ENCODE measurements at places on chromosomes 13 and 19.
A peak's percentile ranks its signal among the peaks of the same experiment; 100 is the strongest.

DNA sequence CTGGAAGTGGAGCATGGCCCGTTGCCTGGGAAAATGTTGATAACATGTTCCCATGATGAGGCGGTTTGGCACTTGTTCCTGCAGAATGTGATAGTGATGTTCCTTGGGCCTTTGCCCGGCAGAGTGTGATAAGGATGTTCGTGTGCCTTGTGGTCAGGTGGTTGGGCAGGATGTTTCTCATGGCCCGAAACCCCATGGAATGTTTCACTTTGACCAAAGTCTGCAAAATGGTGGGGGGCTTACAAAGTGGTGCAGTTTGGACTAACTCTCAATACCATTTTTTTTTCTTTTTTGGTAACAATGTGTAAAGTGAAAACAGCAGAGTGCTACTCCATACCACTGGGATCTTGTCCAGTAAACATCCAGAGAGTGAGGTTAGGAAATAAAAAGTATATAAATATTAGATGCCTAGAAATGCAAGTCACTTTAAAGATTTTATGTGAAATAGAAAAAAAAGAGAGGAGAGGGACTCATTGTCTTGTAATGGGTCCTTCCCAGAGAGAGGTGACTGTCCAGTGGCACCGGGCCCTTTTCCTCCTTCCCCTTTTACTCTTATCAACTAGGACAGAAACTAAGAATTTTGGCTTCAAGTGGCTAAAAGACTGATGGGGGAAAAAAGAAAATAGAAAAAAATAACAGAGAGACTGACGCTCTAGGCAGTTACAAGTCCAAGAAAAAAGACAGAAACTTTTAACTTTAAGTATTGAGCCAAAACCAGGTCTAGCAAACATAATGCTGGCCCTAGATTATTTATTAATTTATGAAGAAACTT, 5.7 kb downstream of the FPR3 start:
- no peak for DNase-seq

GRCh38 chr13:71218960-71219359, 648.0 kb downstream of the DACH1 start:
- no peak for DNase-seq

DNA sequence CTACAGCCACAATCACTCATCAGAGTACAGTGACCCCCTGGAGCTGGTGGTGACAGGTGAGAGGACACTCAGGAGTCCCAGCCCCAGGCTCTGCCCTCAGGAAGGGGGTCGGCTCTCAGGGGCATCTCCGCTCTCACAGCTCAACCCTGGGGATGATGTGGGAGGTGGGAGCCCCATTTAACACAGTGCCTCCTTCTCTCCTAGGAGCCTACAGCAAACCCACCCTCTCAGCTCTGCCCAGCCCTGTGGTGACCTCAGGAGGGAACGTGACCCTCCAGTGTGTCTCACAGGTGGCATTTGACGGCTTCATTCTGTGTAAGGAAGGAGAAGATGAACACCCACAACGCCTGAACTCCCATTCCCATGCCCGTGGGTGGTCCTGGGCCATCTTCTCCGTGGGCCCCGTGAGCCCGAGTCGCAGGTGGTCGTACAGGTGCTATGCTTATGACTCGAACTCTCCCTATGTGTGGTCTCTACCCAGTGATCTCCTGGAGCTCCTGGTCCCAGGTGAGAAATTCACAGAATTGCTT, 1.0 kb downstream of the LILRA2 start:
- no peak for DNase-seq

DNA sequence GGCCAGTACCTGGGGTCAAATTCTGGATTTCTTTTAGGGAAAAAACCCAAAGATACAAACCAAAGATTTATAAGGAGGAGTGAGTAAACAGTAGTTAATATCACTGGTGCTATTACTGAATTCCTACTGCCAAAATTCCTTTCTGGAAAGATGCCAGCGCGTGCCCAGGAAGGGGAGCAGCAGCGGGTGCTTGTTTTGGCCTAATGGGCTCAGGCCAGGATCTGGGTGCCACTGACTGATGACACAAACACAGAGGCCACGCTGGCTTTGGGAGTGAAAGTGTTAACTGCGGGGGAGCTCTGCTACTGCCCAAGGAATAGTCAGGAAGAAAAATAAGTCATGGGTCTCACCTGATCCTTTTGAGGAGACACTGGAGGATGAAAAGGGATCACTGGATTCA, 61.2 kb downstream of the KLF2 start:
- no peak for DNase-seq

GRCh38 chr19:29364224-29364726, 151.3 kb upstream of the UQCRFS1 start:
- no peak for DNase-seq

GRCh38 chr19:6651965-6652804, 17.8 kb downstream of the TNFSF14 start:
- no peak for DNase-seq

GRCh38 chr13:110340812-110341444, 33.8 kb downstream of the COL4A2 start:
- peak; percentile 74 for DNase-seq

GRCh38 chr19:42816894-42817293, 51.4 kb upstream of the PSG8 start:
- DNase-seq = no peak

GRCh38 chr13:71210861-71211260, 656.1 kb downstream of the DACH1 start:
- DNase-seq = no peak

- DNase-seq = no peak
Measured at GRCh38 chr13:79742923-79743322, 262.0 kb downstream of the NDFIP2 start.

GRCh38 chr19:48663667-48664066, 9.2 kb downstream of the NTN5 start:
- DNase-seq = no peak

DNA sequence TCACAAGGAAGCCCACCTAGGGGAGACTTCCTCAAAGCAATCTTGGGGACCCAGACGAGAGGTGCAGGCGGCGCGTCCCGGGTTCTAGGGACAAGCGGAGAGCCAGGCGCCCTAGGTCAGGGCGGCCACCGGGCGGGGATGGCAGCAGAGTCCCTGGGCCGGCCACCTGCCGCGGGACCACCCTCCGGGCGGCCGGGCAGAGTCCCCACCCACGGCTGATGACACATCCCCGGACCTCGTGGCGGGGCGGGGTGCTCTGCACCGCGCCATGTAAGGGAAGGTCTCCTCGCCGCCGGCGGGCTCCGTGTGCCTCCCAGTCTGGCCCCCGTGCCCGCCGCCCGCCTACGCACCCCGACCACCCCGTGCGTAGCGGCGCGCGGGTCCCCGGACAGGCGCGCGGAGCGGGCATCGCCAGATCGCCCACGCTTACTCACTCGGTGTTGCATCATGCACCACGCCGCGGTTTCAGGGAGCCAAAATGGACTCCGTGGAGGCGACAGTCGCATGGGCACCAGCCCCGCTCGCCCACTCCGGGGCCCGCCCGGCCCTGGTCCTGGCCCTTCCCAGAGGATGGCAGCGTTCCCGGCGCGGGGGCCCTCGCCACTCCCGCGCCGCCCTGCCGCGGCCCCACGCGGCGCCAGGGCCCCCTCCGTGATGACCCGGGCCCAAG, 643 bp downstream of the SLC7A1 start:
- DNase-seq = peak; percentile 83

DNA sequence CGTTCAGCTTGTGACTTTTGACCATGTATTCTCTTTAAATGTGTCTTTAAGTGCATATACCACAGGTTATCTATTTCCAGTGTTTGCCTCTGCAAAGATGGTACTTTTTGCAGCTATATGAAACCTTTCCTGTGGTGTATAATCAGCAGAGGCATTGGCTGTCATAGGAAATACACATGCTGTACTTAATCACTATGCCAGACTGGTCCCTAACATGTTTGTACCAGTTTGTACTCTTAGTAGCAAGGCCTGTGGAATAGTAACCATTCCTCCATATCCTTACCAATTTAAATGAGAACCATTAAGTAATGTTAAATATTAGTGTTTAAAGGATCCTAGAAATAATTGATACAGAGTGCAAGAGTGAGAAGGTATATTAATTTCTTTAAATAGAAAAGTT, 69.8 kb downstream of the CDK8 start:
- DNase-seq = no peak

DNA sequence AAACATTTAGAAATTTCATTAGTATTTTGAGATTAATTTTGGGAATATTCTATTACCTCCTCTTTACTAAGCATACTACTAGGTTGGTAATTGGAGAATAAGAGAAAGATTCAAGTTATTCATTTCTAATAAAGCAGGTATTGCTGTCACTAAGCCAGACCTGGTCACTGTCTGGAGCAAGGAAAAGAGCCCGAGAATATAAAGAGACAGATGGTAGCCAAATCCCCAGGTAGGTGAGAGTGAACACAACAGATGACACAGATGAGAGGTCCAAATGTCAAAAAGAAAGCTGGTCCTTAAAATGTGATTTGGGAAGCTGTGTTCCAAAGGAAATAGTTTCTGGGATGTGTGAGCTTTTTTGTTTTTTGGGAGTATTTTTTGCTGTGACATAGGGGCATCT, 128.6 kb downstream of the ZNF100 start:
- no peak for DNase-seq

- peak; percentile 62 for DNase-seq
Measured at GRCh38 chr13:48818495-48819356, 157.0 kb upstream of the FNDC3A start.

DNA sequence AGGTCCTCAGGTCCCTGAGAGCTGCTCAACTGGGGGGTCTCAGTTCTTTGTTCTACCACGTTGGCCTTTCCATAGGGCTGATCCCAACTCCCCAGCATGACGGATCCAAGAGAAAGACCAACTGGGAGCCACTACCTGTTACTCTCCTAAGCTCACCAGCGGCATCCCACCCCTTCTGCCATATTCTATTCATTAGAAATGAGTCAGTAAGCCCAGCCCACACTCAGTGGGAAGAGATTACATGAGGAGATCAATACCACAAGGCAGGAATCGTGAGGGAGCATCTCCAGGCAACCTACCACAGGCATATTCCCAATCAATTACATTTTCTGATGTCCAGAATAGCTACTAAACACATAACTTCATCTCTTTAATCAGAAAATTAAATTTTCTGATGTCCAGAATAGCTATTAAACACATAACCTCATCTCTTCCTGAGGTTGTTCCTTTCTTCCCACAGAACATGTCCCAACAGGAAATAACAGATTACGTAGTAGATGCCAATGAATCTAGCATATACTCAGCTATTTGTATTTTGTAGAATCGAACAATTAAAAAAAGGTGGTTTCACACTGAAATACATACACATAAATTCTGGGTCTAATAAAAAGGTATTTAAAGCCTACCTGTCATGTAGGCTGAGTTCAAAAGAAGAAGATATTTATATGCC, 708.1 kb upstream of the ARGLU1 start:
- no peak for DNase-seq

GRCh38 chr13:28579322-28579721, 79.6 kb upstream of the POMP start:
- DNase-seq = no peak

DNA sequence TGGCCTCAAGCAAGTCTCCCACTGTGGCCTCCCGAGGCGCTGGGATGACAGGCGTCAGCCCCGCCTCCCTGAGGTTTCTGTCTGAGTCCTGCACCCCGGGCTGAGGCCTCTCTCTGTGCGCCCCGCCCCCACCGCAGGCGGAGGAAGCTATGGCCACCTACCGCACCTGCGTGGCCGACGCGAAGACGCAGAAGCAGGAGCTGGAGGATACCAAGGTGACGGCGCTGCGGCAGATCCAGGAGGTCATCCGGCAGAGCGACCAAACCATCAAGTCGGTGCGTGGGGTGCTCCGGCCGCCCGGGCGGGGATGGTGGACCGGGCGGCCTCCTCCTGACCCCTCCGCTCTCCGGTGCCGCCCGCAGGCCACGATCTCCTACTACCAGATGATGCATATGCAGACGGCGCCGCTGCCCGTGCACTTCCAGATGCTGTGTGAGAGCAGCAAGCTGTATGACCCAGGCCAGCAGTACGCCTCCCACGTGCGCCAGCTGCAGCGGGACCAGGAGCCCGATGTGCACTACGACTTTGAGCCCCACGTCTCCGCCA, 12.7 kb downstream of the ARHGAP45 start:
- no peak for DNase-seq

DNA sequence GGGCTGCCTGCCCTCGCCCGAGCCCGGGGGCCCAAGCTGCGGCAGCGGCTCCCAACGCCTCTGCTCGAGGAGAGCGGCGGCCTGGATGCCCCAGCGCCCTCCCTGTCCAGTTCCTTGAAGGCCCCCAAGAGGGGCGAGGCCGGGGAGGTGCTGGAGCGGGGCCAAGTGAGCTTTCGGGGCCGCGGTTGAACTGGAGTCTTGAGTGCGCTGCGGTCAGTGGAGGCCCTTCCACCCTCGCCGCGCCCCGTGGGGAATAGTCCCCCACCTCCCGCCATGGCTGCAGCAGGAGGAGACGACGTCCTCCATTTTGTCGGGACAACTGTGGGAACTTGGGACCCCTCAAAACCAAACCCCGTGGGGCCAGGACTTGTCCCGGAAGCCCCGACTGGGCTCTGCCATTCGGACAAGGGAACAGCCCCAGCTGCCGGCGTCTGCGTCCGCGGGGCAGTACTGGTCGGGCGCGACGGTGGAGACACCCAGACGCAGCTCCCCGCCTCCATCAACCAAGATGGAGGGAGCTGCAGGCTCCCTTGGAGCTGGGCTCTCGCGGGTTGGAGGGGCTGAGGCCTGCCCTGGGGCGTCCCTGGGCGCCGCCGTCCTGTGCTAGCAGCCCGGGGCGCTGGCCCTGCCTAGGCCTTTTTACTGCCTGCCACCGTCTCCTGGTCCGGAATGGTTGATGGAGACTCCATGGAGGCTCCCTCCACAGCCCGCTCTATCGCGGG, 736 bp upstream of the ZMYM5 start:
- peak; percentile 68 for DNase-seq

DNA sequence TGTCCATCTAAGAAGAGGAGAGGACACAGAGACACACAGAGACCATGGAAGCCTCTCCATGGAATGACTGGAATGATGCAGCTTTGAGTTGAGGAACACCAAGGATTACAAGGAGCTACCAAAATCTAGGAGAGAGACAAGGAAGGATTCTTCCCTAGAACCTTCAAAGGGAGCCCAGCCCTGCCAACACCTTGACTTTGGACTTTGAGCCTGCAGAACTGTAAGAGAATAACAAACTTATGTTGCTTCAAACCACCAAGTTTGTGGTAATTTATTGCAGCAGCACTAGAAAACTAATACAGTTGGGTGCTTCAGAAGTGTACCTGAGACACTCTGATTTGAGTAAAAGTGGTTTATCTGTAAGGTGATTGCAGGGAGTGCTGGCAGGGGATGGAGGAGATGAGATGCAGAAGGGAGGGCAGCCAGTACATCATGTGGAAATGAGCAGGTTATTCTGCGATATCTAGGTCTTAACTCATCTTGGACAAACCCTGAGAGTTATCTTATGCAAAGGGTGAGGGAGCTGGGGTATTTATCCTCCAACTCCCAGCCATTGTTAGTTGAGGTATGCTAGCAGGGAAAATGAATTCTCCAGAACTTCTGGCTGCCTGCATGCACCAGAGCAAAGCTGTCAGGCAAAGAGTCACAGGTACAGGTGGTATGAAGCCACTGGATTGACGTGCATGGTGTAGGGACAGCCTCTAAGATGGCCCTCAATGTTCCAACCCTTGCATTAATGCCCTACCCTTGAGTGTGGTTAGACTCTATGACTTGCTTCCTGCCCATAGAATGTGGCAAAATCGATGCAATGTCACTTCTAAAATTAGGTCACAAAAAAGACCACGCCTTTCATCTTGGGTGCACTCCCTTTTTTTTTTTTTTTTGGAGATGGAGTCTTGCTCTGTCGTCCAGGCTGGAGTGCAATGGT, 31.3 kb upstream of the ADGRL1 start:
- no peak for DNase-seq

GRCh38 chr19:18464646-18465045, 26.7 kb upstream of the ISYNA1 start:
- peak; percentile 86 for DNase-seq
